Right renal pelvis (tissue), 4 donors: ENCODE measurements at places on chromosomes 13 and 19.

DNA sequence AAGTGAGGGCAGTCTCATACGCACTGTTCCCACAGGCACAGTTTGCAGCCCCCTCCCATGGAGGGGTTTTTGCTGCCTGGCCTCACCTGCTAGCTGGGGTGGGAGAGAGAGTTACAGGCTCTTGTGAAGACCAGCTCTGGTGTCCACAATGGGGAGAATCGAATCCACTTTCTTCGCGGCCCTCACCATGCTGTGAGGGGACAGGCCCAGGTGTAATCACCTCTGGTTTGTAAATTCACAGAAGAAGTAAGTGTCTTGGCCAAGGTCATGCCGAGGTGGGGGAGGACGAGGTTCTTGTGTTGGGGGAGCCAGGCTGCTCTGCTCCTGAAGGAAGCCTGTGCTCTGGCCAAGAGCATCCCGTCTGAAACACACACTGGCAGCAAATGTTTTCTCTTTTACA is 39.5 kb downstream of the TEX29 start:
- DNase-seq: no peak

GRCh38 chr19:39408392-39409207 is 2.0 kb downstream of the ZFP36 start:
- DNase-seq: no peak

- no peak for DNase-seq
Observed at GRCh38 chr19:36797786-36798108, 25.1 kb upstream of the ZNF850 start.

DNA sequence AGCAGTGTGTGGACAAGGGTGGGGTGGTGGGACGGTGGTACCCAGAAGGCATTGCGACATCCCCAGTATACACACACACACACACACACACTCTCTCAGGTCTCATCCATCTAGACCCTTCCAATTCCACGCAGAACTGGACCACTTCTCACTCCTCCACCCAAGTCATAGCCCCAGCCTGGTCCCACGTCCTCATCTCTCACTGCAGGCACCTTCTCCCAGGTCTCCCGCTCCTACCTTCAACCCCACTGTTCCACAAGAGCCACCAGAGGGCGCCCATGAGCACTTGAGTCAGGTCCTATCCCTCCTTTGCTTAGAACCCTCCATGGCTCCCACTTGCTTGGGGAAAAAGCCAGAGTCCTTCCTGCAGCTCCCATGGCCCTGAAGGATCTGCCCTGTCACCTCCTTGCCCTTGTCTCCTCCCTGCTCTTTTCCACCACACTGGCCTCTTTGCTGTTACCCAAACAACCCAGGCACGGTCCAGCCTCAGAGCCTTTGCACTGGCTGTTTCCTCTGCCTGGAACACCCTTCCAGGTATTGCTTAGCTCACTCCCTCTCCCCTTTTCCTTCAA is 62.6 kb downstream of the IER2 start:
- DNase-seq: no peak

DNA sequence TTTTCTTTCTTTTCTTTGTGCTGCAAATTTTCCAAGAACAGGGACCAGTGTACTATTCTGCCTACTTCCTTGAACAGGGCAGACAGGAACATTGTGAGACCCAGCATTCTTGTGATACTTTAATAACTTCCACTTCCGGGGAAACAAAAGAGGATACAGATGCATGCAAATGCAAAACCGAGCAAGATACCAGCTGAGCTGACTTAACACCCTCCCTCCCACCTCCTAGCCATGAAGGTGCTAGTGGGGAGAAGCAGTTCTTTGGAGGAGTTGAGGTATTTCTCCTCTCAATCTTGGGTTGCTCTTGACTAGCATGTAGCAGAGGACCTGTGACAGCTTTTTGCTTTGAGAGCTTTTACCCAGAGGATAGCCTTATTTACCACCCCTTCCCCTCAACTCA is 111.2 kb downstream of the KLF5 start:
- DNase-seq: no peak

GRCh38 chr13:106650690-106651205 is 82.8 kb upstream of the ARGLU1 start:
- DNase-seq: no peak

- DNase-seq: no peak
Observed at GRCh38 chr19:3801412-3802096, 15.4 kb upstream of the MATK start.
